Stimulated activated CD8-positive, alpha-beta memory T cell treated with anti-CD3 and anti-CD28 coated beads, Interleukin-15, amount 100 ng/mL, for 1 hour (primary cell): ENCODE measurements at places on chromosomes 6 and 20.

- no peak for DNase-seq
These were observed 1302.8 kb upstream of the EYS start for GRCh38 chr6:67009818-67010217.

DNA sequence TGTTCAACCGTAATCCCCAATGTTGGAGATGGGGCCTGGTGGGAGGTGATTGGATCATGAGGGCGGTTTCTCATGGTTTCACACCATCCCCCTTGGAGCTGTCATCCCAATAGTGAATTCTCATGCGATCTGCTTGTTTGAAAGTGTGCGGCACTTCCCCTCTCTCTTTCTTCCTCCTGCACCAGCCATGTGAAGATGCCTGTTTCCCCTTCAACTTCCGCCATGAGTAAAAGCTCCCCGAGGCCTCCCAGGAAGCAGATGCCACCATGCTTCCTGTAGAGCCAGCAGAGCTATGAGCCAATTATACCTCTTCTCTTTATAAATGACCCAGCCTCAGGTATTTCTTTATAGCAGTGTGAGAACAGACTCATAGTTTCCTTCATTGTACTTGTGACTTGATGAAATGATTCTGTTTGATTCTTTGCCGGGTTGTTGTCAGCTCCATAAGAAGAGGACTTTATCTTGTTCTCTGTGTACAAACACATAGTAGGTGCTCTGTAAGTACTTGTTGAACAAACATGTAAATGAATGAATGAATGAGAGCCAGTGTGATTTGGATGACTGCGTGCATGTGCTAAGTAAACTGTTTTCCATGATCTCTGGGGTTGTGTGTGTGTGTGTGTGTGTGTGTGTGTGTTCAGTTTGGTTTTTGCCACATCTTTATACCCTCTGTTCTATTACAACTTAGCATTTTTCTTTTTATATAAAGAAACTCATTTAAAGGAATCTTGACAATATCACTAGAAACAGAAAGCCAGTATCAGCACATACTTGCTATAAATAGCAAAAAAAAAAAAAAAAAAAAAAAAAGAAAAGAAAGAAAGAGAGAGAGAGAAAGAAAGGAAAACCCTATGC is 22.5 kb upstream of the PTGIS start:
- no peak for DNase-seq

DNA sequence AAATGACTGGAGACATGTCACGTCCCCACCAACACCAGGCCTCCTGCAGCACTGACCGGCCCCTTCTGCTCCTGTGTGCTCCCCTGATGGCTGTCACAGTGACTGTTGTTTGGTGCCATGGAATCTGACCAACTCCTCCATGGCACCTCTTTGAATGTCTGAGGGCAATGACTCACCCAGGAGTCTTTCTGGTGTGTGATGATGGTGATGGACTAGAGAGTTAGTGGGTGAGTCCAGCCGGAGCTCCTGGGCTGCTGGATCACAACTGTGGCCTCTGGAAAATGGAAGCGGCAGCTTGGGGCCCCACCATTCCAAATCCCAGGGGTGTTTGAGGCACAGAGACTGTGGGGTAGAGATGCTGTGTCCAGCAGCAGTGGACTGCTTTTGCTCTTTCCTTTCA is 133.3 kb downstream of the TFAP2C start:
- DNase-seq, result no peak

DNA sequence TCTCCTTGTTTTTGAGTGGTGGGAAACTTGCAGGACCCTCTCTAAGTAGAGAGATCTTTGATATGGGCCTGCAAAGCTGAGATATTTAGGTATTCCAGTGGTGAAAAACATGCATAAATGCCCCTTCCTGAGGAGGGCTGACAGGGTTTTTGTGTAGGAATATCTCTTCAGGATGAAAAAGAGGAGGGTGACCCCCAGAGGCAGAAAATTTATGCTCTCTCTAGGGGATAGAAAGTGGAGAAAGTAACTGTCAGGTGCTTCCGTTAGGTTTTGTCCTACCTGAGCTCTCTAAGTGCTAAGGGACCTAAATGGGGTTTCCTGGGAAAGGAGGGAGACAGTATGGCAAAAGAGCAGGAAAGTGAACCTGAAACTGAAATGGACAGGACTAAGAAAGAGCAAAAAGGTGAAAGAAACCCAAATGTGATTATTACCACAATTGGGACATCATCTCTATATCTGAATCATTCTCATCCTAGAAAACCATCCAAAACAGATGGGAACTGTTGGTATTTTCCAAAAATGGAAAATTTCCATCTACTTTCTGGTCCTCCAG is 2.0 kb downstream of the COL19A1 start:
- DNase-seq, result no peak

- DNase-seq, result no peak
These were observed 20.2 kb downstream of the MCUR1 start for GRCh38 chr6:13794184-13794583.

DNA sequence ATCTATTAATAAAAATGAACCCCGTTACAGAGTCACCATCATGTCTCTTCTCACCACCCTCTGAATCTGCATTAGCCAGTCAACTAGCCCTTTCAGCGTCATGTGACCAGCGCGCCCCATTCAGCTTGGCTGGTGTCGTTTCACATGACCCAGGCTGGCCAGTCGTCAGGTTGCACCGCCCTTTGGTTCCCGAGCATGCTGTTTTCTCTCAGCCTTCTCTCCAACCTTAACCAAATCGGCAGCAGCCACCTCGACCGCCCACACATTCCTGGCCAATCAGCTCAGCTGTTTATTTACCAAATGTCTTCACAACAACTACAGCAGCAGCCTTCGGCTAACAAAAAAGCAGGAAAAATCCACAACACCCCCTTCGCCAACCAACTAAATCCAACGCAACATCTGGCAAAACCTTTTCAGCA is 5.6 kb downstream of the SRSF3 start:
- no peak for DNase-seq

DNA sequence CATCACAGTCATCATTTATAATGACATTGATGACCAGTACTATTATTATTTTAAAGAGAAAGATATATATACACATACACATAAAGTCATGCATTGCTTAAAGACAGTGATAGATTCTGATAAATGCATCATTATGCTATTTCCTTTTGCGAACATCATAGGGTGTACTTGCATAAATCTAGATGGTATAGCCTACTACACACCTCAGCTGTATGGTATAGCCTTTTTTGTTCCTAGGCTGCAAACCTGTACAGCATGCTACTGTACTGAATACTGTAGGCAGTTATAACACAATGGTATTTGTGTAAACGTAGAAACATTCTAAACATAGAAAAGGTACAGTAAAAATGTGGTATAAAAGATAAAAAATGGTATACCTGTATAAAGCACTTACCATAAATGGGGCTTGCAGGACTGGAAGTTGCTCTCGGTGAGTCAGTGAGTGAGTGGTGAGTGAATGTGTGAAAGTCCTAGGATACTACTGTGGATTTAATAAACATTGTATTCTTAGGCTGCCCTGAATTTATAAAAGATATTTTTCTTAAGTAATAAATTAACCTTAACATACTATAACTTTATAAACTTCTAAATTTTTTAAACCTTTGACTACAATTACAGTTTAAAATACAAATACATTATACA is 23.9 kb downstream of the QKI start:
- DNase-seq, result no peak

DNA sequence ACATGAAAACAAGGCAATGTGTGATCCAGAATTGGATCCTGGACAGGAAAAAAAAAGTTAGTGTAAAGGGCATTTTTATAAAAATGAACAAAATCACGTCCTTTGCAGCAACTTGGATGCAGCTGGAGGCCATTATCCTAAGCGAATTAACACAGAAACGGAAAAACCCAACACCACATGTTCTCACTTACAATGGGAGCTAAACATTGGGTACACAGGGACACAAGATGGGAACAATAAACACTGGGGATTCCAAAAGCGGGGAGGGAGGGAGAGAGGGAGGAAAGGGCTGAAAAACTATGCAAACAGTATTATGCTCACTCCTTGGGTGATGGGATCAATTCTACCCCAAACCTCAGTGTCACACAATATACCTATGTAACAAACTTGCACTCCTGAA is 91.4 kb upstream of the BTBD3 start:
- no peak for DNase-seq

DNA sequence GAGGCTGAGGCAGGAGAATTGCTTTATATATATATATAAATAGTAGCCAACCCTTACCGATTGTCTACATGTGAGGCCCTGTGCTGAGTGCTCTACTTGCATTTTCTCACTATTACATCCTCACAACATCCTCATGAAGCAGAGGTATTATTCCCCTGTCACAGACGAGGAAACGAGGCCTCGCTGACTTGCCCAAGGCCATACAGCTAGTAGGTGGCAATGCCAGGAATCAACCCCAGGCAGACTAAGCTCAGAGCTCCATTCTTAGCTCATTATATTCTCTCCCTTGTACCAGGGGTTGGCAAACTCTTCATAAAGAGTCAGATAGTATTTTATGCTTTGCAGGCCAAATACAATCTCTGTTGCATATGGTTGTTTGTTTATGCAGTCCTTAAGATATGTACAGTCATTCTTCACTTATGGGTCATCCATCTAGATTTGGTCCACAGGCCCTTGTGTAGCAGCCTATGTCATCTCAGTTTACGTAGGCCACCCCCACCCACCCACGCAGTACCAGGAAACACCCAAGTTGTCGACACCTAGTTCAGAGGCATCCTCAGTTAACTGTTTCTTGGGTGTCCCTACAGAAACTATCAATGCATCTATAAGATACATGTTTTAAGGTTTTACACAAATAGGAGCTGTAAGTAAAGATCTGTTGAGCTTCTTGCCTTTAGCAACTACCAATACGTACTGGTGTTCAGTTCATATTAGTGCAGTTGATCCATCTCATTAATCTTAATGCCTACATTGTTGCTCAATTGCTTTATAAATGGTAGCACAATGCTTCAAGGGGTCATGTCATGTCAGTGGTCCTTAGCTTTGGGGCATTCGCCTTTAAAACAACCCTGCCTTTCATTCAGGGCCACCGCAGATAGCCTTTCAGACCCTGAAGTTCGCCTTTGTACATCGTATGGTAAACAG is 3.0 kb downstream of the CASS4 start:
- no peak for DNase-seq
